ENCODE measurements at places on chromosomes 6 and 20. TPM values are rescaled to one million over a fixed set of nuclear protein-coding genes. Genes with fewer than 3 reads are reported as not detected.

NKAIN2 gene
- 5.1 TPM for total RNA-seq

DNA sequence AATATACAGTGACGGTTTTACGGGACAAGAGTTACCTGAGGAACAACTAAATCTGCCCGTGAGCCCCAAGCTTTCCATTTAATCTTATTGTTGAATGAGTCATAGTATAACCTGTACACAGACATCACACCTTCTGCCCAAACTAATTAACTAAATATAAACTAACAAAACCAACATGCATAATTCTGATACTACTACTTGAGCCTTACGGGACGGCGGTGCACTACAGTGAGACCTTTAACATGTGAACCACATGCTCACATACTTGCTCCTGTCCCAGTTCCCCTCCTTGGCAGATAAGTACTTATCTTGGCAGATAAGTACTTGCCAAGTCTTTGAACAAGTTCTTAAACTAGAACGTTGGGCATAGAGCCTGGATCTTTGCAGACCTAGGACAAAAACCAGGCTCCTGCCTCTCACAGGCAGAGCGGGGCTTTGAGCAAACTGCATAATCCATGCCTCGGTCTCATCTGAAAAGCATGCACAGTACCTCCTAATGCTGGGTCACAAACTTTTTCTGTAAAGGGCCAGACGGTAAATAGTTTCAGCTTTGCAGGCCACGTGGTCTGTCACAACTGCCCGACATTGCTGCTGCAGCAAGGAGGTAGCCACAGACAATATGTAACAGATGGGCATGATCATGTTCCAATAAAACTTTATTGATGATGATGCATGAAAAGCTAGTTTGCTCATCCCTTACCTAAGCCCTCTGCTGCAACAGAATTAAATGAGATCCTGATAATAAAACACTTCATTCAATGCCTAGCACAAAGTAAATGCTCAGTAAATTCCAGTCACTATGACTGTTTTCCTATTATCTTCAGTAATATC, 23.0 kb downstream of the ZNF217 start:
- no peak for ATAC-seq

DNA sequence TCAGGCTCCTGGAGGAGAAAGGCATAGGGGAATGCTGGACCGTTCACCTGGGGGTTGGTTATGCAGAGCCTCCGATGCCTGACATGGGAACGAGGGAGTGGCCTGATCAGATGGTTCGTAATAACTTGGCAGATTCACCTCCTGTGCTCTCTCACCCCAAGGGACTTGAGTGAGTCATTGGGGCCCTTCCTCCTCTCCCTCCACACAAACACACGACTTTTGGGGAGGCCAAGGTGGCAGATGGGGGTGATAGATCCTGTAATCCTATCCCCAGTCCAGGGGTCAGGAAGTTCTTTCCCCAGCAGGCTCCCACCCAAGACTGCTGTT, 45.6 kb upstream of the ARFGEF2 start:
- no peak for ATAC-seq

DNA sequence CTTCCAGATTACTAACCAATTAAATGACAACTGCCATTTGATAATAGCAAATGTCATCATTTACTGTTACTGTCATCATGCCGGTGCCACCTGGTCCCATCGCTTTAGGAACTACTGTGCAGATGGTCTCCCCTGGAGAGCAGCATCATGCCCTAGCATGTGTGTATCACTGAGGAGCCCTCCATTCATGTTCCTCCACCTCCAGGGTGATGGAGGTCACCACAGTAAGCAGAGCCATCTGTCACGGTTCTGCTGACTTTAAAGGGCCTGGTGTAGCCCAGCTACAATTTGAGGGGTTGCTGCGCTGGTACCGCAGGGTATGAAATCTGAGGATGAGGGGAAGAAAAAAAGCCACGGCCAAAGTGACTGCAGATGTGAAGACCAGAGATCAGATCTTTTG, 118.8 kb upstream of the KCNK16 start:
- ATAC-seq, result peak; percentile 50

DNA sequence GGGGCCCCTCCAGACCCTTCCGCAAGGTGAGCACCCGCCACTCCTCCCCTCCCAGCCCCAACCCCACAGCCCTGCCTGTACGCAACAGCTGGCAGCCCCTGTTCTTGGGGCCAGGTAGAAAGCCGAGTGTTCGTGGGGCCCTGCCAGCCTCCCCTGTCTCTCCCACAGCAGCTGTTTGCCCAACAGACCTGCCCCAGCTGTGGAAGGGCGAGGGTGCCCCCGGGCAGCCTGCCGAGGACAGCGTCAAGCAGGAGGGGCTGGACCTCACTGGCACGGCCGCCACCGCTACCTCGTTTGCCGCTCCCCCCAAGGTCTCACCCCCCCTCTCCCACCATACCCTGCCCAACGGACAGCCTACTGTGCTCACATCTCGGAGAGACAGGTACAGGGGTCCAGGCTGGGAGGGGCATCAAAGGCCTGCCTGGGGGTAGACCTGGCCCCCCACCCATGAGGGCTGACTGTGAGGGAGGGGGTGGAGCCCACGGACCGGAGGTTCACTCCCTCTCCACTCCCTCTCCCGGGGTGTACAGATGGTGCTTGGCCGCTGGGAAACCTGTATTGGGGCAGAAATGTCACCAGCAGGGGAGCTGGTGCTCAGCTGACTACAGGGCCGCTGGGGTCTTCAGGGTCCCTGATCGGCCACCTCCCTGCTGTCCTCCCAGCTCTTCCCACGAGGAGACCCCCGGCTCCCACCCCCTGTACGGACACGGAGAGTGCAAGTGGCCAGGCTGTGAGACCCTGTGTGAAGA, 41.1 kb downstream of the FOXP4 start:
- ATAC-seq, result peak; percentile 5

GRCh38 chr20:19256085-19256484, 43.6 kb downstream of the SLC24A3 start:
- peak; percentile 84 for ATAC-seq
